ENCODE measurements at places on chromosomes 2 and 18. TPM values are rescaled to one million over a fixed set of nuclear protein-coding genes. Genes with fewer than 3 reads are reported as not detected.

GRCh38 chr18:49185623-49186022 lies 234.9 kb upstream of the SMAD7 start:
- no peak for DNase-seq

GRCh38 chr2:43874776-43875451 lies 36.1 kb downstream of the ABCG8 start:
- no peak for DNase-seq

DNA sequence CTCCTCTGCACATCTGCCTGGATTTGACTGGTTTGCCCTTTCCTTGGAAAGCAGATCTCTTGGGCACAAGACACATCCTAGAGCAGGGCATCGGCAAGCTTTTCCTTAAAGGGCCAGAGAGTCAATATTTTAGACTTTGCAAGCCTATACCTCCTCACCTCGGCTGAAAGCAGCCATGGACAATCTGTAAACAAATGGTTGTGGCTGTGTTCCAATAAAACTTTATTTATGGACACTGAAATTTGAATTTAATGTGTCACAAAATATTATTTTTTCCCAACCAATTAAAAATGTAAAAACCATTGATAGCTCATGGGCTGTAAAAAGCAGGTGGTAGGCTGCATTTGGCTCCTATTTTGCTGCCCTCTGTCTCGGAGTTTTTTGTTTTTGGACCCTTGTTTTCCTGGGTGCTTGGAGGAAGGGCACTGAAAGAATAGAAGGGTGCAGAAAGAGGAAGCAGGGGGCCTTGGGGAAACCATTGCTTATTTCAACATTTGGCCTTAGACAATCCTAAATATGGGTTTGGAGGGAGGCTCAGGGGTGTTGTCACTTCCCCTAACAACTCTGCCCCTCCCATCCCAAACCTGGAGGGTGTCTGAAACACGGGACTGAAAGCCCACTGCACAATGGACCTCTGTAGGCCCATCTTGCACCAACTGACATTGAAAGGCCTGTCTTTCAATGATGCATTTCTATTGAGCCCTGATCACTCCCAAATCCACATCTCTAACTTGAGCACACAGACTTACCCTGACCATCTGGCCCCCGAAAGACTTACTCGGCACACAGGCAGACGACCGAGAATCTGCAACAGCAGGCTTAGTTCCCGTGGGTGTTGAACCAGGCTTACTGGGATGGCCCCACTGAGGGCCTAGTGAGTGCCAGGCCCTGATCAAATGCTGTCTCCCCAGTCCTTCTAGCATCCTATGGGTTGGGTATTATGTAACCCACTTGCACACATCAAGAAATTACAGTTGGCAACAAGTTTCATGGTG lies 7.1 kb upstream of the ZFP36L2 start:
- DNase-seq, result no peak

DNA sequence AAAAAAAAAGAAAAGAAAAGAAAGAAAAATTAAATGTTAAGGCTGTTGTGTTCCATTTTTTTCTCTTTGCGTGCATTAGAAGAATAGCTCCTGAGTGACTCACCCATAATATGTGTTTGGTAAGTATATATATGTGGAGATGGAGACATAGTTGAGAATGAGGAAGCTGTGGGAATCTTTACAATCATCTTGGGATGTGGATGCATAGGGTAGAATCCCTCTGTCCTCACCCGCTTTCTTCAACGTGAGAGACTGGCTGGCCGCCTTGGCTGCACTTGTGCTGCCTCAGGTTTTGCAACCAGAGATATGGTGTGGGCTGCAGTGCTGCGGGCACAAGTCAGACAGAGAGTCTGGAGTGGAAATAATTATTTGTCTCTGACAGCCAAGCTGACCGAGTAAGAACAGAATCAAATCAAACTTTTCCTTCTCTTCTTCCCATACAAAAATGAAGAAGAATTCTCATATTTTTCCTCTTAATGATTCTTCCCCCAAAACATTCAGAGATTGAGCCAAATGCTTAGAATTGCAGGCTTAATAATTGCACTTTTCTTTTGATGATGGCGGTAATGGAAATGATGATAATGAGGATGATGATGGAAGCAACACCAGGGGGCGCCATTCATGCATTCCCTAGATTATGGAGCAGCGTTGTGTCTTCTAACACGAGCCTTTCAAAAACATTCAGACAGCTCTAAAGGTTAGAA lies 48.5 kb downstream of the SERPINB7 start:
- DNase-seq, result no peak

DNA sequence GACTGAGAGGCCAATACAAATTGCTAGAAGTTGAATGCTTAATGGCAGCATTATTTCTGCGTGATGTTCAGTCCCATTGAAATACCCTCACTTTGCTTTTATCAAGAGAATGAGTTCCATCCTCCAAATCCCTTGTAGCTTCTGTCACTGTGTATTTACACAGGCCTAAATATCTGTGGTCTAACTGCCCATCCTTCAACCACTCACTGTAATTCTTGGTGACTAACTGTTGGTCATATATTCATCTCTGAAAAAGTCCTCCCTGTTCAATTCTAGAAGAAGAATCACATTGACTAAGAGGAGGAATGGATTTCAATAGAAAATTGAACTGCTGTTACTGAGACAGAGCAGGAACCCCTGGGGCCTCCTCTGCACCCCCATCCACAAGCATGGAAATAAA lies 74.2 kb upstream of the L3MBTL4 start:
- DNase-seq, result no peak

- DNase-seq, result no peak
Observed at GRCh38 chr18:46336278-46337111, 232.3 kb downstream of the HAUS1 start.

- no peak for DNase-seq
Observed at GRCh38 chr2:142722086-142722485, 155.4 kb upstream of the KYNU start.

DNA sequence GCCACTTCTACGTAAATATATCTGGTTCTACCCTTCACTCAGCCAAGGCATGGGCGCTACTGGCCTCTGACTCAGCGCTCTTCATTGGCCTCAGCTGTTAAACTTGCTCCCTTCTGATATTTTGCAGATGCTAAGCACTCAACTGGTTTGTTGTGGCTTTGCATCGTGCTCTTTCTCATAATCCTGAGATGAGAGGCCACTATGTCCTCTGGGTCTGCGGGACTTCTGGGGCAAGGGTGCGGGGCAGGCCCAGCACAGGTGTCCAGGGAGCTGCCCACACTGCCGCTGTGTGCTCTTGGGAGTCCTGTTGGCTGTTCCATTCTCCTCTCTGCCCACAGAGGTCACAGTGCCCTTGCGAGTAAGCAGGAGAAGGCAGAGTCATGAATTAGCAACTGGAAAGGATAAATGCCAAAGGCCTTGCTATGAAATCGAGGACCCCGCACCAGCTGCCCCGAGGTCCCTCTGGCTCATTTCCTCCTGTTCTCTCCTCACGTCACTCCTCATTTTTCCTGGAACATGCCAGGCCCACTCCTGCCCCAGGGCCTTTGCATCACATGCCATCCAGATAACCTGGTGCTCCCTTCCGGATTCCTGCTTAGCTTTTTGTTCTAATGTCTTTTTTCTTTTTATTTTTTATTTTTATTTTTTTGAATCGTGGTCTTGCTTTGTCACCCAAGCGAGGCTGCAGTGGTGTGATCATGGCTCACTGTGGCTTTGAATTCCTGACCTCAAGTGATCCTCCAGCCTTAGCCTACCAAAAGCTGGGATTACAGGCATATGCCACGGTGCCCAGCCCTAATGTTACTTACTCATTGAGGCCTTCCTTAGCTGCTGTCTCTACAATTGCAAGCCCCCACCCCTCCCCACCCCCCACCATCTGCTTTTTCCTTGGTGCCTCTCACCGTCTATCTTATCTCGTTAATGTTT lies 34.9 kb upstream of the MAT2A start:
- no peak for DNase-seq

DNA sequence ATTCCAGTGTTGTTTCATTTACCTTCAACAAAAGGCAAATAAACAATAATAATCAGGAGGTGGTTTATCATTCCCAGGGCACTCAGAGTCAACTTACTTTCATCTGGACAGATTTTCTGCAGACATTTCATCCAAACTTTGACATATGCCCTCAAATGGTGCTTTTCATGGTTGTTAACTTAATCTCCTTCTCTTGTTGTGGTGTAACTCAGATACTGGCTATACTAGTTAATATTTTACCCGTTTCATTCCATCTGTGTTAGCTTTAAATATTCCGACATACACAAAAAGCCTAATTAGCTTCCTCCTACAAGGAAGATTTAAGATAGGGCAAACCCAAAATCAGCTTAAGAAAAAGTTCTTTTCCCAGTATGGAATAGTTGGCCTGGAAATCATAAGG lies 44.4 kb upstream of the RPE start:
- DNase-seq, result no peak

- DNase-seq, result no peak
Observed at GRCh38 chr2:179274749-179275148, 10.1 kb upstream of the SESTD1 start.

DNA sequence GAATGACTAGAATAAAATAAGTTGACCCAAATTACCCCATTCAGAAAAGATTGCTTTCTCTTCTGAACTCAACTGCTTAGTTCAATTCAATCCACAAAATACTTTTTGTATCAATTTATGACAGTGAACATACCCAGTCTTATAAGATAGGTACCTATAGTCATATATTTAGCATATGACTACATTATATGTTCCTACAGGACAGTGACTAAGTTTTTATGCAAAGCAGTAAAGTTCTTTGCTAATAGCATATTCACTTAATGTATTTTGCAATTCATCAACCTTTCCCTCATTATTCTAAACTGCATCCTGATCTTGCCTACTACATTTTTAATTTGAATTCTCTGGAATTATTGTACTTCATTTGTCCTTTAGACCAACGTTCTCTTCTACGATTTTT lies 30.3 kb upstream of the C2orf15 start:
- no peak for DNase-seq

Gene IL1B
- 1.2 TPM for total RNA-seq

Gene SSB
- 36.5 TPM for total RNA-seq

Measured in suprapubic skin (tissue), 4 donors.